ENCODE measurements at places on chromosomes 7 and 10. TPM values are rescaled to one million over a fixed set of nuclear protein-coding genes. Genes with fewer than 3 reads are reported as not detected.

GRCh38 chr10:123354521-123354920 lies 200.3 kb downstream of the BUB3 start:
- DNase-seq, result no peak

DNA sequence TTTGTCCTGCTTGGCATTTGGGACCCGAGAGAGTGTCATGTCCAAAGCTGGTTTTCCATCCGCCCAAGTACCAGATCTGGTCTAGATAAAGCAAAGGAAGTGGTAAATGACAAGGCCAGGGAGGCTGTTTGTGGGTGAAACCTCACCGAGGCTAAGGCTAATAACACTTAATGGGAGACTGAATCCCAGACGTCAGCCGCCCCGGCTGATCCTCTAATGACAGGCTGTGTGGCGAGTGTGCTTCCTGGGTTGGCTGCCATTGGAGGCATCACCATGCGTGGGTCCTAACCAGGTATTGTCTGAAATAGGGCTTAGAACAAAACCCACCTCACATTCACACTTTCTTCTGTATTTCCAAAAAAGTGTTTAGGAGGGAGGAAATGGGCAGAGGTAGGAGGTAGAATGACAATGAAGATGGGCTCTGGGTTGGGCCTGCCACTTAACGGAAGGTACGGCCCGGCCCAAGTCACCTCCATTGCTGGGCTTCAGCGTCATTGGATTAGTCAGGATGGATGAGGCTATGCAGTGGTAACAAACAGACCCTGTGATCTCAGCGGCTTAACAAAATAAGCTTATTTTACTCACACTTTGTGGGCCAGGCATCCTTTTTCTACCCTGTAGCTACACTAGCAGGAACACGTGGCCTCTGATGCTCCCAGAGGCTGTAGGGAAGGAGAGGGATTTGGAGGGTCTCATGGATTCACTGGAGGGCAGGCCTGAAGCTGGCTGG lies 59.7 kb downstream of the PROSER2 start:
- DNase-seq, result no peak

- no peak for DNase-seq
Observed at GRCh38 chr10:108598320-108598695, 1325.0 kb downstream of the XPNPEP1 start.

DNA sequence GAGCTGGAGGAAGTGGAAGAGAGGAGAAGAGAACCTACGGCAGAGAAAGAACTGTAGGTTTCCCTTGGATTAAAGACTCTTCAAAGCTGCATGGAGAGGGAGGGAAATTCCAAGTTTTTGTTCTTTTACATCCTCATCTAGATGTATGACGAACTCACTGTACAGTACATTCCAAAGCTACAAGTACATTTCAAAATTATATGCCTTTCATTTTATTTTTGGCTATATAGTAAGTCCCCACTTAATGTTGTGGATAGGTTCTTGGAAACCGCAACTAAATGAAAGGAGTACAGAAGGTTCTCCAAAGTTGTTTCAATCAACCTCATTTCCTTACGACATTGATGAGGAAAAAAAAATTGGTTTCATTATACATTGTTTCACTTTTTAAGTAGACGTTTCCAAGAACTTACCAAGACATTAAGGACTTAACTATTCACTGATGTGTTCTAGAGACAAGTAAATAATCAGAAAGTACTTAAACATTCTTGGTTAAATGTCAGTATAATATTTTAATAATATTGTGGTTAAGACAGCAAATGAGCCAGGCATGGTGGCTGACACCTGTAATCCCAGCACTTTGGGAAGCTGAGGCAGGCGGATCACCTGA lies 16.1 kb upstream of the JMJD1C start:
- no peak for DNase-seq

The ZNF777 gene
- 14.1 TPM for polyA plus RNA-seq

GRCh38 chr10:23191764-23192711 lies at the start of gene PTF1A:
Gene PTF1A (plus strand): TSS chr10:23192312. CDS start chr10:23192531, 219 bp downstream.
- DNase-seq, result no peak

GRCh38 chr7:121198502-121198901 lies 130.3 kb upstream of the WNT16 start:
- DNase-seq, result no peak

GRCh38 chr10:74104480-74104879 lies 46.1 kb downstream of the AP3M1 start:
- no peak for DNase-seq

- DNase-seq, result no peak
Observed at GRCh38 chr10:17781856-17782255, 27.3 kb upstream of the MRC1 start.

The SUGCT gene
- polyA plus RNA-seq, result 11.9 TPM

The SEMA3E gene
- polyA plus RNA-seq, result 1.2 TPM

DNA sequence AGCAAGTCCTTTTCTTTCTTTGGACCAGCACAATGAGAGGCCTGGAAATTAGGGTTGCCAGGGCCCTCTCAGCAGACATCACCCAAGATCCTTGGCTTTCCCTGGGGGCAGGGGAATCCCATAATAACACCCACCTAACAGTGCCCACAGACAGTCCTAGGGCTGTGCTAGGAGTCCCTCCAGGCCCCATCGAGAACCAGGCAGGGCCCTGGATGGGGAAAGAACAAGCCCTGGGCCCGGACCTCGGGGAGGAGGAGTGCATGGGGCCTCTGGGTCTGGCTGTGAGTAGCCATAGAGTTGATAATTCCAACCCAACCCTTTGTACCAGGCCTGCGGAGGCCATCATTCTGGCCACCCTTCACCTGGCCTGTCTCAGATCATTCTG lies 201.2 kb upstream of the ZMIZ1 start:
- DNase-seq, result no peak

- peak; percentile 78 for DNase-seq
Observed at GRCh38 chr10:11270135-11270857, 252.6 kb downstream of the CELF2 start.

The MYOZ1 gene
- 6.1 TPM for polyA plus RNA-seq

The TMEM270 gene
- polyA plus RNA-seq, result not detected

The MINDY3 gene
- polyA plus RNA-seq, result 54.8 TPM

The MAPK8 gene
- polyA plus RNA-seq, result 75.8 TPM

The SEPHS1 gene
- 129 TPM for polyA plus RNA-seq

DNA sequence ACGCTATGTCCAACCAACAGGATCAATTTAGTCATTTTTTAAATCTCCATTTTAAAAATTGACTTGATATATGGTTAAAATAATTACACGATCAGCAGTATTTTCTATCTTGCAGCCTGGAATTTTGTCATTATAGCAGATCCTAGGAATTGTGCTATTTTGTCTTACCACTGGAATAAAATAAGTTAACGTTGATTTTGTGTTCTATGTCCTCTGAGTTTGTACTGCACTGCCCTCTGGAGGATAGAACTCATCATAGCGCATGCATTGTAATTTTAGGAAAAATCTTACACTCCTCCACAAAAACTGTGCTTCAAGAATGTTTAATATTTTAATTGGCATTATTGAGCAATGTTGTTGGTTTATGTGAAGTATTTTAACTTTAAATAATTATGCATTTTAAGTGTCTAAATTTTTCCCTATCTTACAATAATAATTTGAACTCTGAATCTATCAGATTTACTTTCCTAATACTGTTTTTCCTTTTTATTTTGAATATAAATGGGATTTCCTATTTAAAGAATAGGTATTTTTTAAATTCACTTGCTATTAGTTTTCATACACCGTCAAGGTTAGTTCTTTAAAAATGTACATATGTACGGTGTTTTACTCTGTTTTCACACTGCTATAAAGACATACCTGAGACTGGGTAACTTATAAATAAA lies 220.1 kb downstream of the PPP1R3A start:
- DNase-seq, result no peak

The MNX1 gene
- not detected for polyA plus RNA-seq

DNA sequence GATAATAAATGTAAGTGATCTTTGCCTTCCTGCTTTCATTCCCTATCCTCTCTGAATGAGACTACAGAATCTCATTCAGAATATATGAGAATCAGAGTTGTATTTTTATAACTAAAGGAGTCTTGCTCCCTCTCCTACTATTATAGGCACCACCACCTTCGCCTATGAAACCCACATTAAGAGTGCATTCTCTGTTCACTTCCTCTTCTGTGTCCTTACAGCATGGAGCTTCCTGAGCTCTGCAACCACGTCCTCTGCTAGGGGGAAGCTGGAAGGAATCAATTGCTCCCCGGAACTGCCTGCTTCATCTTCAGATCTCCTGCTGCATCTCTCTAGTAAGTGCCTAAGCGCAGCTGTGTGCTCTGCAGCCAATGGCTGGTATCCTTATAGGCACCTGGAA lies 820.7 kb downstream of the GRID1 start:
- DNase-seq, result no peak

DNA sequence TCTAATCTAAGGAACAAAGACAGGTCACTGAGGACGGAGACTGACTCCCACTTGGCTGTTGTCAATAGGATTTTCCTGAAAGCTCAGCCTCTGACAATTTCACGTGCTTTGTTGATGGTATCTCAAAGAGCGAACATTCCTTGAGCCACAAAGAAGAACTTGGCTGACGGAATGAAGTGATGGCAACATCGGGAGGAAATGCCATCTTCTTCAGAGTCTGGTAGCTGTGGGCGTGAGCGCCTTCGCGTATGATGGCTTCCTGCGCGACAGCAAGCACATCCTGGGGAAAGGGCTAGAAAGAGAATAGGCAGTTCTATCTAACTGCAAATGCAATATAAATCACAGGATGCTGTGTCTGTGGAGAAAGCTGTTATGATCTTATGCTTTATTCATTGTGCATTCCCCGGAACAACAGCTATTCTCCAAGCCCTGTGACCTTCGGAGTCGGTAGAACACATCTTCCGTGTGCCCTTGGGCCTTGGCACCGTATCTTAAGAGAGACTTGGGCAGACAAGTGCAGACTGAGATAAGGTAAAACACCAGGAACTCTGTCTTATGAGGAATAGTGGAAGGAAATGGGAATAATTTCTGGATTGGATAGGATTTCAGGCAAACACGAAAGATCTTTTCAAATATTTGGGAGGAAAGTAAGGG lies 19.6 kb upstream of the GTPBP4 start:
- DNase-seq, result no peak

The CALHM1 gene
- 0.08 TPM for polyA plus RNA-seq

DNA sequence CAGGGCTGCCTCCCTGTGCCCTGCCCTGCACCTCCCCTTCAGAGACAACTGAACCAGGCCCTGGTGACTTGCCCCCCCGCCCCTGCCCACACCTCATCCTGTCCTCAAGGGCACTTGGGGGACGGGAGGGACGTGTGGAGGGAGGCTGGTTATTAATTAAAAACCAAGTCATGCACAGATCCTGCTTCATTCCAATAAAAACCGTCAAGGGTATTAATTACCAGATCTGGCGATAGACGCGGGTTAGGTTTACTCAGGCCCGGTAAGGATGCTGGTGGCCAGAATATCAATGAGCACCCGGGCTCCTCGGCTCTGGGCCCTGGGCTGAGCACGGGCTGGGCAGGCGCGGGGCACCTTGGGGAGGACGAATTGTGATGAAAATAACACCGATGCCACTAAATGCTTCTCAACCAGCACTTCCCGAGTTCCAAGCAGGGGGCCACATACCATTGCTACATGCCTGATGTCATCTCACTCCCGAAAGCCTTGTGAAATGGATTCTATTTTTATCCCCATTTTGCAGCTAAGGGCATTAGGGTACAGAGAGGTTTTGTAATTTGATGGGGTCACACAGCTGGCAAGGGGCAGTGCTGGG lies 24.5 kb upstream of the GTF2IRD1 start:
- no peak for DNase-seq

DNA sequence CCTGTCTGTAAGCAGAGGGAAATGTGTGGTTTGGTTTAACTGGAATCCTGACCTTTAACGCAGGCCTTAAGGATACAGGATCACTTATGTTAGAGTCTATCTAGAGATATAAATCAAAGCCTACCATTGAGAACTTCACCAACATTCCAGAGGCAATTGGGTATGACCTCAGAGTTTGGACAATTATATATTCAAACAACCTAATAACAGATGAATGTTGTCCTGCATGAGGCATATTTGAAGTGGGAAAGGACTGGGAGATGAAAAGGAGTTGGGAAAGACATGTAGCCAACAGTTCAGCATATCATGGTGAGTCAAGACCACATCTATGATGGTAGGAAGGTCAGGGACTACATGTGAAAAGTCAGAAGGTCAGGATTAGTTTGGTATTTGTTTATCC lies 274.2 kb downstream of the DOCK4 start:
- no peak for DNase-seq

DNA sequence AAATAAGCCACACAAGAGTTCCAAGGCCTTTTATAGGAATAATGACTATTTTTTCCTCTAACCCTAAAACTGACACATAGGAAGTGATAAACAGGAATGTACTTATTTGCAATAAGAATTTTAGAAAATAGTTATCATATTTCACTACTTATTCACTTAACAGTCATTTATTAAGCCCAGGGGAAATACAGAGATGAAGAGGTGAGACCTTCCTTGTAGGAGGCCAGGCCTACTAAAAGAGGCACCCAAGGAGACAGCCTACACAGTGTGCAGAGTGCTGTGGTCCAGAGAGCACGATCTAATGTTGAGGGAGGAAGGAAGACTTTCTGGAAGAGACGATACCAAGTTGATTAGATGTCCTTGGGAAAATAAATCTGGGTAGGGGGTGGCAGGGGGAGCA lies 45.0 kb upstream of the PPP1R3C start:
- no peak for DNase-seq

- DNase-seq, result no peak
Observed at GRCh38 chr7:128933180-128933891, 4.4 kb upstream of the IRF5 start.

DNA sequence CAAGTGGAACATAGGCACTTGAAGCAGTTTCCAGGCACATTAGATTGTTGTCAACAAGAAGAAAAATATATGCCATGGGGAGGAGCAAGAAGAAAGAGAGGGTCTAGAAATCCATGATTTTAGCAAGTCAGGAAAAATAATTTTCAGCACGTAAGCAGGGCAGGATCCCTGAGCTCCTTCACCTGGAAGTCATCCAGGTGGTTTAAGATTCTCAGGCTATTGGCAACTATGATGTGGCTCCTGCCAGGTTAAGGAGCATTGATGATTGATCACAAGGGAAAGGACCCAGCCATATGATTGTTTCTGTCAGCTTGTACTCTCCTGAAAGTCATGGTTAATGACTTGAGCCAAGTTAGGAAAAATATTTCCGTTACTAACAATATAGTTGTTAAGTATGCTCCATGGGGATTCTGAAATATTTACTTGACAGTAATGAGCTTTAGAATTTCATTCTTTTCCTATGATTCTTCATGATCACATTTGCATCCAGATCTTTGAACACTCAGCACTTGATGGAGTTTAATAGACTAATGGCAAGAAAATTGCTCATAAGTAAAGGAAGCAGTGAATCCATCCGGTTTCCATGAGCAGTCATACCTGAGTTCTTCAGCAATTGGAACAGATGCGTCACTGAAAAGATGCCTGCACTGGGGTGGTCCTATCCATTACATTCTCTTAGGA lies 209.1 kb downstream of the BICC1 start:
- DNase-seq, result no peak

GRCh38 chr7:46156086-46156485 lies 235.0 kb upstream of the IGFBP3 start:
- no peak for DNase-seq
